ENCODE measurements at places on chromosomes 2 and 18.

GRCh38 chr18:72738136-72738535, 129.7 kb downstream of the NETO1 start:
- no peak for DNase-seq

DNA sequence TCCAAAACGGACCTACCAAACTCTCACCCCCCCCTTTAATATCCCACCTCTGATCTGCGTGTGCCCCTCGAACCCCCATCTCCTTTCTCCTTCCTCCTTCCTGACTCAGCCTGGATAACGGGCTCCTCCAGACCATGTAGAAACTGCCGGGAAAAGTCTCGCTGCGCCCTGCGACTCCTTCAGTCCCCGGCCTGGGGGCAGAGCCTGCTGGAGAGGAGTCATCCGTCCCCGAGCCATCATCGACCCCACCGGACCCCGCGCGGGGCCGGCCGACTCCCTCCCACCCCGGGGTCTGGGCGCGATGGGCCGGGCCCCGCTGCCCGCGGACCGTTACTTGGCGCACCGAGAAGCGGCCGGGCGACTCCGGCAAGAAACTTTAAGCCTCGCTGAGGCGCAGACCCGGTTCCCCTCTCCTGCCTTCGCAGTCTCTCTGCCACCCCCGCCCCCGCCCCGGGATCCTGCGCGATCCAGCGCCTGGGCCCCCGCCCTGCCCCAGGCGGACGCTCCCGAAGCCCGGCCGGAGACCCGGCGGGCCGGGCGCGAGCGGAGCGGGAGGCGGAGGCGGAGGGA, 3.4 kb downstream of the ZEB2 start:
- no peak for DNase-seq

DNA sequence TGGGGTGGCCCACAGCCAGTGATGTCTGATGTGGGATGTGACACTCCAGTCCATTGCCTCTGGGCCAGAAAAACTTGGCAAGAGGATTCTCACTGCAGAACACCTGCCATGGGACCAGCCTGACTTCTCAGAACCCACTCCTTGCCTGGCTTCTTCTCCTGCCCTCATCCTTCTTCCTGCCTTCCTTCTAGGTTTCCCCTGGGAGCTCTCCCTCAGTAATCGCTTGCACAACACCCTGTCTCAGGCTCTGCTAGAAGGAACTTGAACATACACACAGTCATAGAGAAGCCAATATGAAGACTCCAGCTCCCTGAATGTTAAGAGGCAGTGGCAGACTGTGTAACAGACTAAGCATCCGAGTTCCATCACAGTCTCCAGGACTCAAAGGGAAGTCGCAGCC, 4.3 kb upstream of the COL6A3 start:
- no peak for DNase-seq

DNA sequence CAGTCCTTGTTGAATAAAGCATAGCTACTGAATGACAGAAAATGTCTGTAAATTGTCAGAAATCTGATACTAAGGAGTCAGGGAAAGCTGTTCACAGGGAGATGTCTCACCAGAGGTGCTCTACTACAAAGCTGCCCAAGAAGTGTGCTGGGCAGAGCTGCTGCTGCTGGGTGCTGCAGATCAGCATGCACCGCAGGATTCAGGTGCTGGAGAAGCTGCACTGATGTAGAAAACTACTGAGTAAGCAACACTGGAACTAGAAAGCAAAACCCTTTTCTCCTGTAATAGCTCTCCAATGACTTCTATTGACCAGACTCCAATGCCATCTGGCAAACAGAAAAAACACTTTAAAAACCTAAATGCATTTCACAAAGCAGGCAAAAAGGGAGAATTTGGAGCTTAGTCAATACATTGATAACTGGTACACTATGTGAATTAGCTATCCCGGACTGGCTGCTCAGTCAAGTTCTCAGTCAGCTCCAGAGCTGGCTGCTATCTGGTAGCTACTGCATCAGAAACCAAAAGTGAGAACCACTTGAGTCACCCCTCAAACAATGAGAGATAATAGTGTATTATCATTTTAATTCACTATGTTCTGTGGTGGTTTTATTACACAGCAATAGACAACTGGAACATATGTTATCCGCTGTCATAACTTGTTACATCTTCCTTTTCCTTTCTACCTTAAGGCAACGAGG, 493.1 kb downstream of the CPS1 start:
- DNase-seq, result no peak

DNA sequence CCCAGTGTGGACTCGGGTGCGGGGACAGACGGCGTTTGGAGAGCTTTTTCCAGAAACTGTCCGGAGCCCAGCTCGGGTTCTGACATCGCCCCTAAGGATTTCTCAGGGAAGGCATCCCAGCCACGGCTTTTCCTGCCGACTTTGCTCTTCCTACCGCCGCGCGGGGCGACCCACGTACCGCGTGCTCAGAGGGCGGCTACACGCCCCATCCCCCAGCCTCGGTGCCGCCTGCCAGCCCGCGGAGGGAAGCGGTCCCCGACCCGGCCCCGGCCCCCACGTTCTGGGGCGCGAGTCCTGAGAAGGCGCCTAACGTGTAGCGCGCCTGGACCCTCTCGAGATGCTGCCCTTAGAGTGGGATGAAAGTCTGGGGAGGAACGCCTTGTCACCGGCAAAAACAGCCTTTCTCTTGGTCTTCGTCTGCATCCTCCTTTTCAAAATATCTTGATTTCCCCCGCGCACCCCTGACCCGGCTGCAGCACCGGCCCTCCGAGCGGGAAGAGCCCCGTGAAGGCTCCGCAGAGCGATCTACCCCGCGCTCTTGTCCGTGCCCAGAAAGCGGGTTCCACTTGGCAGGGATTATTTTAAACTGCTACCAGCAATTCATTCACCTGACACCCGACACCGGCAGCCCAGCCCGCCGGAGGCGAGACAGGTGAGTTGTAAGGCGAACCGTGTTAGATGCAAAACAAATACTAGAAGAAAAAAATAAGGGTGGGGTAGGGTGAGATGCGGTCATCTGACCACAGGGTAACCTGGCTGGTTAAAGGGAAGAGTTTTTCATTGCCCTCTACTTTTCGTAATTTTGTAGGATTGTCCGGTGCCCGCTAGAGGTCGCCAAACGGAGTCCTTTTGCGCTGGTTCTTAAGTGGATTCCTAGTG, 812 bp upstream of the KCNG3 start:
- DNase-seq, result peak; percentile 65

DNA sequence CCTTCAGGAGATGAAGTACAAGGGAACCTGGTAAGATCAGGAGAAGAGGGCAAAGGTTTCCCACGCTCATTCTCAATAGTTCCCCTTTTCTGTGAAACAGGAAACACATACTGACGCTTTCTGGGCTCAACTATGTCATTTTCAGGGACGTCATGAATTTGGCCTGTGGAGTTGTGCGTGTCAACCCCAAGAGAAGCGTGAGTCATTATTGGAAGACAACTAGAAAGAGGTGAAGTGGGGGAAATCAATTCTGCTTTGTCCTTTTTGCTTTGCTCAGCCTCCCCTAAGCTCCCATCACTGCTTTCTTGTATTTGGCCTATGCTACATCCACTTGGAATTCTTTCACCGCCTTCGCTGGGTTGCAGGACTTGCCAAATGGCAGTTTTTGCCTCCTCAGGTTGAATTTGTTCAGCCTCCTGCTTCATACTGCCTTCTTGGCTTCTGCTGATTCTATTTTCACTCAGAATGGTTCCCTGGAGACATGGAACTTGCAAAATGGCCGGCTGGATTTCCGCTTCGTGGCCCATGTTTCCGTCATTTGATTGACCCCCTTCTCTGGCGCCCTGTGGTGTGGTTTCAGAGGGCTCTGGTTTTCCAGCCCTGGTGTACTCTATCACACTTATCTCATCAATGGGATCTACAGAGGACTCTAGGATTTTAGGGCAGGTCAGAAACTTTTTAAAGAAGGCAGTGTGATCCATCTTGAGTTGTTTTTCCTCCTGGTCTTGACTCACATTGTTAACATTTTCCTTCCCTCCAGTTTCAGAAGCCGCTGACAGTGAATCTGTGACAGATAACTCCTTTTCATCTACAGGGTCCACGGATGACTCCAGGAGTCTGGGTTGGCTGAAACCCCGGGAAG, 93.3 kb downstream of the ALPK2 start:
- DNase-seq, result no peak

GRCh38 chr2:118774458-118775133, 72.9 kb downstream of the EN1 start:
- DNase-seq, result no peak

GRCh38 chr2:218813771-218814460, 17.7 kb downstream of the PRKAG3 start:
- DNase-seq, result no peak

DNA sequence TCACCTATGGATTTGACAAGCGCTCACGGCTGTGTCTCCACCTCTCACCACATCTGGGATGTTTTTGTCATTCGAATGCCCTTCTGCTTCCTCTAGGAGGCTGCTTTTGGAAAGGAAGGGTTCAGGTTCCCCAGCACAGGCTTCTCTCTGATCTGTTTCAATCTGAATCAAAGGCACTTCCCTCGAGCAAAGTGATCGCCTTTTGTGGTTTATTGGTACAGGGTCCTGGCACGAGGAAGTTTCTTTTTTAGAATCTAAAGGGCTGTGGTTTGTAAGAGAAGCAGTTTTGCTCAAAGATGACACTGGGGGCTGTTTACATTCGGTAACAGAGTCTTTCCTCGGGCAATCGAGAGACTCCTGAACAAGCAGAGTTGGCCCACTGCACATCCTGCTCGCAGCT, 145.0 kb downstream of the DAW1 start:
- no peak for DNase-seq

GRCh38 chr2:221129657-221130056, 442.4 kb downstream of the EPHA4 start:
- no peak for DNase-seq

GRCh38 chr2:229330952-229331351, 59.9 kb upstream of the PID1 start:
- DNase-seq, result no peak

- DNase-seq, result no peak
Measured at GRCh38 chr18:70234667-70235459, 29.4 kb upstream of the RTTN start.

GRCh38 chr2:128433911-128434550, 115.4 kb upstream of the HS6ST1 start:
- DNase-seq, result no peak

DNA sequence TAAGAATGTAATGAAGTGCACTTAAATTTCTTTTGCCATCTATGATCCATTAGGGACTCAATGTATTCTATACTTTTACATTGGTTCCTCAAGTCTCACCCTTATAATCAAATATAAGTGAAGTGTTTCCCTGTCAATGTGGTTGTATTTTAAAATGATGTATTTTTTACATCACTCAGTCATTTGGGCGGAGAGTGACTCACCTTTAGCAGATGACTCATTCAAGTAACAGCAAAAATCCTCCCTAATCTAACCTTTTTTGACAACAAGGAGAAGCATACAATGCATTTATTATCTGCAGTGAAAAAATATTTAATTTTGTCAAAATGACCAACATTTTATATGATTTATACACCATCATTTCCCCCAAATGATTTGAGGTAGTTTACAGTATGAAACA, 94.4 kb downstream of the FANCL start:
- no peak for DNase-seq

- DNase-seq, result no peak
Measured at GRCh38 chr2:130834931-130835765, 1.6 kb upstream of the ARHGEF4 start.

- no peak for DNase-seq
Measured at GRCh38 chr18:21496277-21496835, 104.1 kb downstream of the ESCO1 start.

GRCh38 chr2:233112776-233113452, 52.8 kb downstream of the INPP5D start:
- no peak for DNase-seq

DNA sequence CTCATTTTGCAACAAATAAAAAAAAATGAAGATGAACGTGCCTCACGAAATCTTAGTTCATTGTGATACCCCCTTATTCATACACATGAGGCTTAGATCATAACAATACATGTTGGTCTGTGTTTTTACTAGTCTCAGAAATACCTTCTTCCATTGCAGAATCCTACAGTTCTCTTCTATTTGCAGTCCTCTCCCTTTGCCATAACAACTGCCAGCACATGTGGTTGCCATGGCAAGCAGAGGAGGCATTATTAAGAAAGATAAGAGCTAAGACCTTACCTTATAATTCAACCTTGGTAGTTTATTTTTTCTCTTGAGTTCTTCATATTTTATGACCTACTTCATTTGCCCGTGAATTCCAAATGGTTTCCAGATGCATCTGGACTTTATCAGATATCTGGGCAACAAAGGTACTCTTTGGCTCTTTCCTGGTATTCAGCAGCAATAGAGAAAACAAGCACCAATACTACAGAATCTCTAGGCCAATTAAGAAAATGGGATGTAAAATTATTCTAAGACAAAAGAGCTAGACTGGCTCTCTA, 524.0 kb downstream of the CMPK2 start:
- DNase-seq, result no peak

- DNase-seq, result peak; percentile 44
Measured at GRCh38 chr2:168336786-168337388, 89.5 kb upstream of the STK39 start.

GRCh38 chr18:76058146-76058545, 436.9 kb downstream of the ZNF516 start:
- DNase-seq, result no peak

- no peak for DNase-seq
Measured at GRCh38 chr2:150570712-150571111, 83.2 kb upstream of the RND3 start.

DNA sequence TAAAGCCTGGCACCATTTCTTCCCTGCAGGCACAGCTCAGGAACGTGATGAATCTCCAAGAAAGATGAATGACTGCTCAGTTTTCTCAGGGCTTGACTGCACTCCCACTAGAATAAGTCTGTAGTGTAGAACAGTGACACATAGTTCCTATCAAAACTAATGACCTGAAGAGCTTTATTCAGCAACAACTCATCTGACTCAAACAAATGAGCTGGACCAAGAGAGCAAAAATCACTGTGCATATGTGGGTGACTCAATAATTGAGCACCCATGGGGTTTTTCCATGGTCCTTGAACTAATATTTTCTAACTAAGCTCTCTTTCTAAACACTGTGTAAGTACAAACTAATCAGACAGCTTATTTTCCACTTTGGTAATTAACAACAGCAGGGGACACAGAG, 61.1 kb upstream of the XDH start:
- no peak for DNase-seq

- no peak for DNase-seq
Measured at GRCh38 chr18:35106013-35106844, 65.0 kb downstream of the MAPRE2 start.

- no peak for DNase-seq
Measured at GRCh38 chr18:42229211-42230210, 274.5 kb downstream of the PIK3C3 start.
